ENCODE measurements at places on chromosomes 16 and 17.

- DNase-seq, result no peak
Observed at GRCh38 chr17:75152523-75152921, 1.8 kb downstream of the JPT1 start.

GRCh38 chr16:69839798-69840409 lies 77.8 kb downstream of the WWP2 start:
- peak; percentile 81 for DNase-seq

- DNase-seq, result no peak
Observed at GRCh38 chr16:17496891-17497290, 26.1 kb upstream of the XYLT1 start.

DNA sequence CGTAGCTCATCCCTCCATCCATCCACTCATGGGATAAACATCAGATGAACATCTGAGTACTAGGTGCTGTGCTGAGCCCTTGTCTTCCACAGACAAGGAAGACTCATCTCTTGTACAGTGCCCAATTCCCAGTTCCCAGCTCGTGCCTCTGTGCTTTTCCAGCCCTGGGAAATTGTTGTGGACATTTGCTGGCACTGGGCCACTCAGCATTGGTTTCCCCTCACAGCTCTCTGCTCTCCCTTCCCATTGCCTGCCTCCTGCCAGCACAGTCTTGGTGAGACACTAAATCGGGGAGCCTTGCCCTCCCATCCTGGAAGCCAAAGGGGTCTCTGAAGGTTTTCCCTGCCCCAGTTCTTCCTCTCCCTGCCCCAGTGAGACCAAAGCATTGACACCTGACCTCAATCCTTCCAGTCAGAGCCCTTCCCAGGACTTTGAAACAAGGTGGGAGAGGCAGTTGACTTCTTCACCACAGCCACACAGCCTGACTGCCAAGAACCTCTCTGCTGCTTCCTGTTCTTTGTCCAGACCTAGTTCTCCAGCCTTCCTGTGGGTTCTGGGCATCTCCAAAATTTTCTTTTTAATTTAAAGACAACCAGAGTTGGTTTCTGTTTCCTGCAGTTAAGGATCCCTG lies 50.2 kb downstream of the WSB1 start:
- DNase-seq, result no peak

- DNase-seq, result no peak
Observed at GRCh38 chr17:81132770-81133723, 32.3 kb upstream of the PVALEF start.

DNA sequence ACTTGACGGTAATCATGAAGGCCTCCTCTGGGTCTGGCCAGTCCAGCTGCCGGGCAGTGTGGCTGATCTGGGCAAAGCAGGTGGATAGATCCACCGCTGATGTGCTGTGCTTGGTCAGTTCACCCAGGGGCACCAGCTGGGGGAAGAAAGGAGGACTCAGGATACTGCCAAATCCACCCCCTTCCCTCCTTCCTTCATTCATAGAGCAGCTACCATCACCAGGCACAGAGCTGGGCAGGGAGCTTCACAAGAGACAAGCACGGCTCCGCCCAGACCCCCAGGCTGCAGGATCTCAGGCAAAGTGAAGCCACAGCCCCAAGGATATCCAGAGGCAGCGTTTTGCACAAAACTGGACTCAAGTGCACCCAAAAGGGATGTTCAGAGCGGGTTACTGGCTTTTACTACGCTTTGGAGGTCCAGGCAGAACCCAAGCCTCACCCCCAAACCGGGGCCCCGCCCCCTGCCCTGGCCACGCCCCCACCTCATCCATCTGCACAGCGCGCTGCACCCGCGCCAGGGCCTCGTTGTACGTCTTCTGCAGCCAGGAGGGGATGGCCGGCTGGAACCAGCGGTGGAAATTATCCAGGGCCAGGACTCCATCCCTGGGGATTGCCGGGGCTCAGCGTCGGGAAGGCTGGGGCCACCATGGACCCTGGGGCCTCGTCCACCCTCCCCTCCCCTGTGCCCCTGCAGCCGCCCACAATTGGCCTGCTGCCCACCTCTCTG lies 9.1 kb downstream of the UNC13D start:
- no peak for DNase-seq

Measured in substantia nigra (tissue), 51 donors.